ENCODE measurements at places on chromosomes 7 and 10. TPM values are rescaled to one million over a fixed set of nuclear protein-coding genes. Genes with fewer than 3 reads are reported as not detected.
A peak's percentile ranks its signal among the peaks of the same experiment; 100 is the strongest.

GIMAP8 gene
- not detected for total RNA-seq

ERVW-1 gene
- not detected for total RNA-seq

PNLIP gene
- not detected for total RNA-seq

DNA sequence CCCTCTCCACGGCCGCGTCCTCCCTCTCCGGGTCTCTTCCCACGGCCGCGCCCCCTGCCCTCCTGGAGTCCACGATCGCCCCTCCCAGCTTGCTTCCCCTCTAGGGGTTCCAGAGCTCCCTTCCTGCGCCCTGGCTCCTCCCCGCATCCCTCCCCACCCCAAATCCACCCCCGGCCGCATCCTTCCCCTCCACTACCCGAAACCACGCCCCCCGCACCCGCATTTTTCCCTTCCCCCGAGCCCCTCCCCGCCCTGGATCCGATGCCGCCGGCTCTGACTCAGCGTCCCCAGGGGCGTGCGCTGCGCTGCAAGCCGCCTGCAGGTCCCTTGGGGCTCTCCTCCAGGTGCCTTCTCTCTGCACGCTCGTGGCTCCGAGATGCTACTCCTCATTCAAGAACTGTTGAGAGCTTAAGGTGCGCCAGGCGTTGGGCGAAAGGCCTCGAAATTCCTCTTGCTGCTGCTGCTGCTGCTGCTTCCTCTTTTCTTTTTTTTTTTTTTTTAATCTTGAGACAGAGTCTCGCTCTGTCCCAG is 372 bp upstream of the TMEM130 start:
- H3K27ac ChIP-seq = no peak overlapping the region
- peak overlapping the region; percentile 62 for H3K4me3 ChIP-seq
- no peaks in the 10 kb centered on the region for H3K36me3 ChIP-seq
- peaks cover 7% of the 10 kb centered on the region for H3K4me1 ChIP-seq

- H3K4me1 ChIP-seq = peaks cover 9% of the 10 kb centered on the region
- no peaks in the 10 kb centered on the region for H3K36me3 ChIP-seq
- no peak overlapping the region for H3K4me3 ChIP-seq
- no peak overlapping the region for H3K27ac ChIP-seq
- H3K27me3 ChIP-seq = no peaks in the 10 kb centered on the region
These were observed 17.6 kb downstream of the UNC5B start for GRCh38 chr10:71229726-71230655.

GRCh38 chr7:34539003-34539402 is 119.0 kb upstream of the NPSR1 start:
- no peak for DNase-seq
- H3K4me3 ChIP-seq = no peak overlapping the region
- no peaks in the 10 kb centered on the region for H3K36me3 ChIP-seq

DNA sequence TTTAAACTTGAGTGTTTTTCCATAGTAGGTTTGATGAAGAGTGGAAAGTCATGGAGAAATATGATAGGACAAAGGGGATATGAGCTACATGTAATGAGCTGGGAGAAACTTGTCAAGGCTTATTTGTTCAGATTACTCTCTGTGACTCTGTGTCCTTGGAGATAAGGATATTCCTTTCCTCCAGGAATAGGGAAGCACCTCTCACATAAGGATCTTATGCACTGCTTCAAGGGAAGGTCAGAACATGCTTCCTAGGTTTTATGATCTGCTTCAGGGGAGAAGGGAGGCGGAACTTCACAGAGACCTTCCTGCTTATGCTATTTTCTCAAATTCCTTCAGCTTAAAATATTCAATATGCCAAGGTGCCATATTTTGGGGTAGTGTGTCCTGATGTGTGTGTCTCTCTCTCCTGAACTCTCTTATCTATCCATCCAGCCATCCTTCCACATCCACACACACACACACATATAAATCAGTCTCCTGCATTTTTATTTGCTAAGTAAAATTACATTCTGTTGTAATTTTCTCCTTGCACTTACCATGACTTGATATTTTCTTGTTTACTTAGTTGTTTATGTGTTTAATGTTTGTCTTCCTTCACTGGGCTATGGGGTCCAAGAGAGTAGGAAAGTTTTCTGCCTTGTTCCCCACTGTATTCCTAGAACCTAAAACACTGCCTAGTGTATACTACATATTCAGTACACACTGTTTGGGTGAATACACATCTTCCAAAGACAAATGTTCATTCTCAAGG is 26.4 kb downstream of the ARL4A start:
- no peak overlapping the region for H3K27ac ChIP-seq
- H3K36me3 ChIP-seq = no peaks in the 10 kb centered on the region
- DNase-seq = no peak

- no peak overlapping the region for H3K4me3 ChIP-seq
- DNase-seq = peak; percentile 87
- H3K27ac ChIP-seq = no peak overlapping the region
- H3K27me3 ChIP-seq = peaks cover 2% of the 10 kb centered on the region
- 0 out of 2 replicates have a peak, but pooled peaks cover 2% of the 10 kb centered on the region for H3K4me1 ChIP-seq
- H3K36me3 ChIP-seq = no peaks in the 10 kb centered on the region
These were observed 366.5 kb upstream of the SEMA3C start for GRCh38 chr7:81285142-81285871.

DNA sequence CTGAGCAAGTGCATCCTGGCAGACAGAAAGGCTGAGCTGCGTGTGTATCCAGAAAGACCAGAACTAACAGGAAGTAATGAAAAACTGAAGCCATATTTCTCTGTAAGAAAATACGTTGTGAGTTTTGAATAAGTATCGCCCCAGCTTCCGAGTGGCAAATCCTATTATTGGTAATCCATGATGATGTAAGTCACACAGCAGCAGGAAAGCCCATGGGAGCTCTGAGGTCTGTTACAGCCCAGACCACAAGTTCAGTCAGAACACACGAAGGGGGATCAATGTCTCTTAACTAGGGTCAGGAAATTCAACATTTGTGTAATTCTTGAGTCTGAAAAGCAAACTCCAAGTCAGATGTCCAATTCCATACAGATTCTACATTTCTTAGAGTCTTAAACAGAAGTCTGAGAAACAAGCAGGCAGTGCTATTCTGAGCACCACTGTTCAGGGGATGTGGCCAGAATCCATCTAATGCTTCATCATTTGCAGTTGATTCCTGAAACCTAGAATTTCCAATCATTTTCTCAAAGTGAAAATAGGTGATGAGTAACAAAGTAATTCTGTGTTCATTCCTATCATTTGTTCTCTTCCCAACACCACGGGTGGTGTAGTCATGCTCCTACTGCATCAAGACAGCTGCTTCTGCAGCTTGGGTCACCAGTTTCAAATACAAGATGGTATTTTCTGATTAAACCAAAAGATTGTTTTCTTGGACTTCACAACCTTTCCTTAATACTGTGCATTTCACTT is at the start of gene LRIT2:
TSS of gene LRIT2 (minus strand) at position 118 of the 747 bp plus-strand sequence. CDS start at position 94, 24 bp downstream.
- H3K27ac ChIP-seq = no peak within 1 kb of the TSS
- no peaks in the 10 kb centered on the region for H3K27me3 ChIP-seq
- no peaks in the 10 kb centered on the region for H3K4me1 ChIP-seq
- H3K4me3 ChIP-seq = no peak within 1 kb of the TSS
- no peak for DNase-seq
- no peaks in the 10 kb centered on the region for H3K36me3 ChIP-seq

DNA sequence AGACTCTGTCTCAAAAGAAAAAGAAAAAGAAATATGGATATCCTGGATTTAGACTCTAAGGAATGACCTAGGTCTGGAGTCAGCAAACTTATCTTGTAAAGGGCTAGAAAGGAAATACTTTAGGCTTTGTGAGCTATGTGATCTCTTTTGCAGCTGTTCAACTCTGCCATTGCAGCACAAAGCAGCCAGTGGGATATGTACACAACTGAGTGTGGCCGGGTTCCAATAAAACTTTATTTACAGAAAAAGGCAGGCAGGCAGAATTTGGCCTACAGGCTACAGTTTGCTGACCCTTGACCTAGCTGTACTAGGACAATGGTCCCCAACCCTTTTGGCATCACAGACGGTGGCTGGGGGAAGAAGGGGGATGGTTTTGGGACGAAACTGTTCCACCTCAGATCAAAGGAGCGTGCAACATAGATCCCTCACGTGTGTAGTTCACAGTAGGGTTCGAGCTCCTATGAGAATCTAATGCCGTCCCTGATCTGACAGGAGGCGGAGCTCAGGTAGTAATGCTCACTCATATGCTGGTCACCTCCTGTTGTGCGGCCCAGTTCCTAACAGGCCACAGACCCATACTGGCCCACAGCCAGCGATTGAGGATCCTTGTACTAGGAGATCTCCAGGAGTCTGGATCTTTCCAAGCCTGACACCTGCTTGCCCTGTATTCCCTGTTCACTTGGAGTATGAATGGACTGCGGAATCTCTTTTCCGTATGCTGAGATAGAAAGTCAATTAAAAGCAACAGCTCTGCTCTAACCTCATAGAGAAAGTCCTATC is 63.0 kb downstream of the CUL1 start:
- peaks cover 19% of the 10 kb centered on the region for H3K36me3 ChIP-seq
- H3K27me3 ChIP-seq = no peaks in the 10 kb centered on the region
- H3K4me1 ChIP-seq = peaks cover 11% of the 10 kb centered on the region
- peak; percentile 11 for DNase-seq

GRCh38 chr7:12967322-12967721 is 279.9 kb downstream of the ARL4A start:
- no peaks in the 10 kb centered on the region for H3K27me3 ChIP-seq
- no peak overlapping the region for H3K27ac ChIP-seq
- no peak overlapping the region for H3K4me3 ChIP-seq
- DNase-seq = no peak
- H3K36me3 ChIP-seq = no peaks in the 10 kb centered on the region

DNA sequence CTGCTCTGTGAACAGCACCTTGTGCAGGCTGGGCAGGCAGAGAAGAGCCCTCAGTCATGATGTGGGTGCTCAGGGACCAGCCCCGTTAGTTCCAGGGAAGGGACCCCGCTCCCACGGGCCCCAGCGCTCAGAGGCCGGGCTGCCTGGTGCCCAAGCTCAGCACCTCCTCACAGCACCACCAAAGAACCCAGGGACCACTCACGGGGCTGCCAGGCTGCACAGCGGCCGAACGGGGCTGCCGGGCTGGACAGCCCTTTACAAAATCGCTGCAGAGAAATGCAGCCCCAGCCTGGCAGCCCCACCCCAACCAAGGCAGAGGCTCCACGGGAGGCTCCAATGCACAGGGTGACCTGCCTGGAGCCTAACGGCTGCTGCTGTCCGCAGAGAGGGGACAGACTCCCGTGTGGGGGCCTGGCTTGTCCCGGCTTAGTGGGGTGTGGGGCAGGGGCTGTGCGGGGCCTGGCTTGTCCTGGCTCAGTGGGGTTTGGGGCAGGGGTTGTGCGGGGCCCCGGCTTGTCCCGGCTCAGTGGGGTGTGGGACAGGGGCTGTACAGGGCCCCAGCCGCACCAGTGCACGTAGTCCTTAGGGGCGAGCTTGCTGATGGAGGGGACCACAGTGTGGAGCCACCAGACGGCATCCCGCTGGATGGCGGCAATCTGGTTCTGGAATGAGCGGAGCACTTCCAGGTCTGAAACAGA is 9.2 kb downstream of the INTS1 start:
- no peak for DNase-seq
- H3K27ac ChIP-seq = no peak overlapping the region
- peaks cover 62% of the 10 kb centered on the region for H3K36me3 ChIP-seq
- H3K27me3 ChIP-seq = no peaks in the 10 kb centered on the region
- no peak overlapping the region for H3K4me3 ChIP-seq
- H3K4me1 ChIP-seq = no peaks in the 10 kb centered on the region

GRCh38 chr10:5944389-5945189 is 32.8 kb downstream of the IL15RA start:
- DNase-seq = peak; percentile 100
- peaks cover 26% of the 10 kb centered on the region for H3K4me1 ChIP-seq
- H3K27me3 ChIP-seq = no peaks in the 10 kb centered on the region

- peak; percentile 85 for DNase-seq
- peaks cover 19% of the 10 kb centered on the region for H3K4me1 ChIP-seq
- no peaks in the 10 kb centered on the region for H3K36me3 ChIP-seq
- peak overlapping the region; percentile 91 for H3K27ac ChIP-seq
These were observed 66.3 kb upstream of the KLF6 start for GRCh38 chr10:3850999-3851937.

TAS2R41 gene
- total RNA-seq = not detected

- peaks cover 12% of the 10 kb centered on the region for H3K4me1 ChIP-seq
- no peaks in the 10 kb centered on the region for H3K27me3 ChIP-seq
- no peak overlapping the region for H3K27ac ChIP-seq
- no peaks in the 10 kb centered on the region for H3K36me3 ChIP-seq
- no peak for DNase-seq
These were observed 95.7 kb downstream of the COL13A1 start for GRCh38 chr10:69897432-69897831.

DNA sequence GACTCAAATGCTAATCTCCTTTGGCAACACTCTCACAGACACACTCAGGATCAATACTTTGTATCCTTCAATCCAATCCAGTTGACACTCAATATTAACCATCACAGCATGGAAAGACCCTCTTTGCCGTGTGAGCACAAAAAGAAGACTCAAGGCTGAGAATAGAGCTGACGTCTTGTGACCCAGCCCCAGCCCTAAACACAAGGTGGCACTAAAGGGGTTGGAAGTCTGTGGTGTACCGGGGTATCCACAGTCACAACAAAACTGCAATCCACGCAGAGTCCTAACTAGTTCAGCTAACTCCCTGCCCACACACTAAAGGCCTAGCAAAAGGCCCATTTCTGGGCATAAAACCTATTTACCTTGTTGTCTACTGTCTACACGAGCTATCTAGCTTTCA is 200.1 kb downstream of the ACTR3B start:
- no peak for DNase-seq
- H3K36me3 ChIP-seq = no peaks in the 10 kb centered on the region
- H3K4me3 ChIP-seq = no peak overlapping the region
- H3K27ac ChIP-seq = no peak overlapping the region

GRCh38 chr10:33653584-33654367 is 319.3 kb upstream of the NRP1 start:
- no peak overlapping the region for H3K4me3 ChIP-seq
- peaks cover 2% of the 10 kb centered on the region for H3K4me1 ChIP-seq
- H3K27me3 ChIP-seq = peaks cover 2% of the 10 kb centered on the region
- H3K27ac ChIP-seq = no peak overlapping the region
- peak; percentile 71 for DNase-seq

DNA sequence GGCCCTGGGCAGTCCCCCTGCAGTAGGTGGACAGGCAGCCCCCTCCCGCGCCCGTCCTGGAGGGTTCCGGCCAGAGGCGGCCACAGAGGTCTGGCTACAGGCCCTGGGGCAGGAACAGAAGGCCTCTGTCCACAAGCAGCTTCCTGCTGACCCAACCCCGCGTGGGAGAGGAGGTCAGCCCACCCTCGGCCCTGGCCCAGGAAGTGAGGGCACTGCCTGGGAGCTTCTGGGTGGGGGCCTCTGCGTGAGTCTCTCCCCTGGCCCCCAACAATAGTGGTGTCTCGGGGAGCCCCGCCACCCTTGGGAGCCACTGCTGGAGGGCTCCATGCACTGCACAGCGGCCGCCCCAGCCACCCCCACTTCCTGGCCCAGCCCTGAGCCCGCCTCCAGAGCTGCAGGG is 4.7 kb downstream of the MICALL2 start:
- H3K27me3 ChIP-seq = no peaks in the 10 kb centered on the region
- H3K4me1 ChIP-seq = peaks cover 29% of the 10 kb centered on the region
- peaks cover 1% of the 10 kb centered on the region for H3K36me3 ChIP-seq
- H3K4me3 ChIP-seq = no peak overlapping the region
- DNase-seq = no peak

- peaks cover 2% of the 10 kb centered on the region for H3K4me1 ChIP-seq
- peak overlapping the region; percentile 95 for H3K4me3 ChIP-seq
- no peaks in the 10 kb centered on the region for H3K36me3 ChIP-seq
- DNase-seq = no peak
- H3K27ac ChIP-seq = peak overlapping the region; percentile 15
These were observed 589 bp upstream of the ZFAND4 start for GRCh38 chr10:45673074-45673648.

Data from IMR-90 (cell line).